ENCODE measurements at places on chromosomes 1 and 21.

DNA sequence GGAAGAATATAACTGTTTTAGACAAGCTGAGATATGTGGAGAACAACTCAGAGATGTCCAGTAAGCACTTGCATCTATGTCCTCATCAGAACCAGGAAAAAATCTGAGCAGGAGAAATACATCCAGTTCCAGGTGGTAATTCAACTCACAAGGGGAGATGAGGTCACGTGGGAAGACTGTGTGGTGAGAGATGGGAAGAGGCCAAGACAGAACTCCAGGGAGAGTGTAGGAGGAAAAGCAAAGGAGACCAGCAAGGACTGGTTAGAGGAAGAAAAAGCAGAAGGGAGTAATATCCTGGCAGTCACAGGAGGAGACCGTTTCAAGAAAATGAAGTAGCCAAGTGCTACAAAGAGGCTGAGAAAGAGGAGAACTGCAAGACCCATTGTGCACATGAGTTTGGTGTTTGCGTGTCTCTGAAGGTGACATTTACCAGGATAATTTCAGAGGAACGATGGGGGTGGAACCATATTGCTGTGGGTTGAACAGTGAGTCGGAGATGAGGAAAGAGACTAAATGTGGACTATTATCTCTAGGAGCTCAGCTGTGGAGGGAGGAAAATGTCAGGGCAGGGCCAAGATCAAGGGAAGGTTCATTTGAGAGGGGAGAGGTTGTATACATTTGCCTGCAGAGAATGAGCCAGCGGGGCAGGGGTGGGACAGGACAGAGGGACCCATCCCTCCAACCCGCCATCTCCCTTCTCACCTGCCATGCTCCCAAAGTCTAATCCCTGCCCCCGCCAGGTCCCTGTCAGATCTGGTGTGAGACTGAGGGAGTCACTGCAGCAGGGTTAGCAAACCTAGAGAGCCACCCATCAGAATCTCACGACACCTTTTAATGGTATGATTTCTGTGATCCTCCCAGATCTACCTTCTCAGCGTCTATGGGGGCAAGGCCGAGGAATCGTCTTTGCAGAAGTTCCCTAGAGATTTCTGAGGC is 24.9 kb downstream of the SUSD4 start:
- no peak for DNase-seq

DNA sequence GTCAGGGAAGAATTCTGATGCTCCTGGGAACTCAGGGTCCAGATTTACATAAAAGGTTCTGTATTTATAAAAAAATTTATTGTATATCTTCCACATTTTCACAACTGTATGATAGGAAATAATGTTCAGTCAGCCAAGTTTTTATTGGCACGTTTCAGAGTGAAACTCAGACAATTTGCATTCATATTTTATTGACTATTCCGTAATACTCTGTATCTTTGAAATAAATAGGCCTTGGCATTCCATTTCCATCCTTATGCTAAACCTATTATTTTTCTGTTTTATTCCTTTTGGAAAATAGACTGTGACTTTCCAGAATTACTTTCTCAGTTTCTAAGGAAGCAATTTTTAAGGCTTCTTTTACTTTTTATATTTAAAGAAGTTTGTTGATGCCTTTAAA is 329.0 kb downstream of the OLFM3 start:
- no peak for DNase-seq

DNA sequence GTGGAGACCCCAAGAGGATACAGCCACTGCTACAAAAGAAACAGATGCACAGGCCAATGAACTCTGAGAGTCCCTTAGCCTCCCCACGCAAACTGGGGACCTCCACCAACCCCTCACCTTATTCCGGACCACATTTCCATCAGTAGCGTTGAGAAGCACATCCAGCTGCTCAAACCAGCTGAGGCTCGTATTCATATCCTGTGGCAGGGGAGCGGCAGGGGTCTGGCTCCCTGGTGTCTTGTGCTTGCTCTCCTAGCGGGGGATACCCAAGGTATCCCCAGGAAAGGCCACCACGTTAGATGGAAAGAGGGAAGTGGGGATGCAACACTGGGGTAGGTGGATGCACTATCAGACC is 481 bp downstream of the CCDC163 start:
- no peak for DNase-seq

- DNase-seq, result peak; percentile 72
Measured at GRCh38 chr1:182054698-182055326, 6.7 kb downstream of the ZNF648 start.

DNA sequence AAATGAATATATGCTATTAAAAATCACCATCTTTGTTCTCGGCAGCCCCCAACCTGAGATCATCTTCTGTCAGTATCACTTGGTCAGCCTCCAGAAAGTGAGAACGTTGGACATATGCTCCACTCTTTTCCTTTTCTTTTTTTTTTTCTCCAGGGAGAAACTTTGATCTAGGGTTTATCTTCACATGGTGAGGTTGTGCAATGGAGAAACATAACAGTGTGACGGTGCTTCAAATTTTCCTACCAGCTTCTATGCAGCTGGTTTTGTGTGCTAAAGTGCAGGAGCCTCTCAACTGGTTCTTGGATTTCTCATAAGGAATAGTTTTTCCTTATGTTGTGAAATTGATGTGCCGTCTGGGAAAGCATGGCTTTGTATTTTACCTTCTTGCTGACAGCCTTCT is 1202.9 kb downstream of the NCAM2 start:
- no peak for DNase-seq

DNA sequence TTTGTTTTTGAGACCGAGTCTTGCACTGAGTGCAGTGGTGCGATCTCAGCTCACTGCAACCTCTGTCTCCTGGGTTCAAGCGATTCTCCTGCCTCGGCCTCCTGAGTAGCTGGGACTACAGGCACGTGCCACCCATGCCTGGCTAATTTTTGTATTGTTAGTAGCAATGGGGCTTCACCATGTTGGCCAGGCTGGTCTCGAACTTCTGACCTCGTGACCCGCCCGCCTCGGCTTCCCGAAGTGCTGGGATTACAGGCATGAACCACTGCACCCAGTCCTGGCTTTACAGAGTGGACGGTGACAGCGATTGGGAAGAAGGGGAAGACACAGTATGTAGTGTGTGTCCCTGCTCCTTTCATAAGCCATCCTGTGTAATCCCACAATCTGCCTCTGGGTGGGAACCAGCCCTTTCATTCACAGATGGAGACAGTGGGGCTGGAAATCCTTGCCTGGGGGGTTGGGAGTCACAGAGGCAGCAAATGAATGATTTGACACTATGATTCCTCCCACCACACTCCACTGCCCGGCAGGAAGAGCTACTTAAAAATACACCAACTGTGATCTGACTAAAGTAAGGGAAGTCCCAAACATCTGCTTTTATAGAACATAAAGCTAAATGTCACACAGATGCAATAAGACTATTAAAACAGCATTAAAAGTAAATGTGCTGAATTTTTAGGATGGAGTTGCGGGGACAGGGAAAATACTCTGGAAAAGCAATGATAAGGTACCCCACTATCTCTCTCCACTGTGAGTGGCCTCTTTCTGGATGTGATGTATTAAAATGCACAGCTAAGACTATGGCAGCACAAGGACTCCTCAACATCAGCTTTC is 4.5 kb downstream of the PARP1 start:
- DNase-seq, result peak; percentile 17

- DNase-seq, result no peak
Measured at GRCh38 chr1:84918726-84919336, 25.8 kb upstream of the LPAR3 start.

DNA sequence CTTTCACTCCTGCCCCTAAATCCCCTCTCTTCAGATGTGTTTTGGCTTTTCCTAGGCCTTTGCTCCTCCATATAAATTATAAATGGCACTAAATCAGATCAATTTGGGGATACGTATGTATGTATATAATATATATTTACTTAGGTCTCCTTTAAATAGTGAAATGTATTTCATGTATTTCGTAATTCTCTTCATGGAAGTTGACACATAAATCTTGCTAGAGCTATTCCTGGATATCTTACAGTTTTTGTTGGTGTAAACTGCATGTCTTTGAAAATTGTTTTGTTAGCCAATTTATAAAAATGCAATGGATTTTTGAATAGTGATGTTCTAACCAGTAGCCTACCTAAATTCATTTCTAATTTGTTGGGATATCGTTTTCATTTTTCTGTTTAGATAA is 9.0 kb downstream of the RPF1 start:
- no peak for DNase-seq

GRCh38 chr1:78146205-78146771 is 100.5 kb downstream of the GIPC2 start:
- DNase-seq, result no peak

DNA sequence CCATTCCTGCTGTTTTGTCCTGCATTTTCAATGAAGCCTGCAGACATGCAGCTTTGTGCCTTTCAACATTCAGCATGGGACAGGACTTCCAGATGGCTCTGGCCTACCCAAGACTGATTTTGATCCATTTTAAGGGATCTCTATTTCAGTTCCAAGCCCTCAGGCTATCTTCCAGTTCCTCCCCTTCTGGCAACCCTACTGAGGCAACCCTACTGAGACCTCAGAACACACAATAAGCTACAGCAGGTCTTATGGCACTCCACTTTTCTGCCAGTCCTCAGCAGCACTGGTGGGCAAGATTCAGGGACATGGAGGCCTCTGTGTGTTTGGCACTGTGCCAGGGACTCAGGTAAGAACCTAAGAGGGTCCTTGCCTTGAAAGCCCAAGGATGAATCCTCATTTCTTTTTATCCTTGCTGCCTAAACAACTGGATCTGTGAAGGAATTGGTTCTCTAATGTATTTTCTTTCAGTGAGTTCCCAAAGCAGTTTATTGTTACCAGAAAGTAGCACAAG is 50.7 kb downstream of the MAB21L3 start:
- DNase-seq, result no peak

- no peak for DNase-seq
Measured at GRCh38 chr21:42153046-42153686, 65.8 kb upstream of the ABCG1 start.

DNA sequence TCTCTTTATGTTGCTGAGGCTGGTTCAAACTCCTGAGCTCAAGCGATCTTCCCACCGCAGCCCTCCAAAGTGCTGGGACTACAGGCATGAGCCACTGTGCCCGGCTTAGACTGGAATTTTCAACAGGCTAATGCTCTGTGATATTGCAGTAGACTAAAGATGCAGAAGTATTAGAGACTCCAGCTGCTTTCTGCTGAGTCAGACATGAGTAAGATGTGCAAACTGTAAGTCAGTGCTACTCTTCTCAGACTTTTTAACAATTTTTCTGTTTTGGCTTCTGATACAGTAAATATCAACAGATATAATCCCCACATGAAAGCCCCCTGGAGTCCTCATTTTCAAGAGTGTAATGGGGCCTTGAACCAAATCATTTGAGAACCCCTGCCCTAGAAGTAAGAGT is 29.3 kb upstream of the NLRP3 start:
- no peak for DNase-seq

DNA sequence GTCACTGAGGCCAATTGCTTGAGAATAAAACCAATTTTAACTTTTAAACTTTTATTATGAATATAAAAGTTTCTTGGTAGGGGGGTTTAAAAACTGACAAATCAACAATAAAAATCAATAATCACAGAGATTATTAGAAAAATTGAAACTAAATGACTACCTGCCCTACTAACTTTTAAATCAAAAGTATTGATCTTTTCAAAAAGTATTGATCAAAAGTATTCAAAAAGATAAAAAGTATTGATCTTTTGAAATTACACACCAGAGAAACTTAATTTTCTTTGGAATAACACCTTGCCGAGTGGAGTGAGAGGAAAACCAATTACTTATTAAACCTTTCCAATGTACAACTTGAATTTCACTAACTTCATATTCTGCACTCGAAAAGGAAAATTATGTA is 2.2 kb downstream of the SLC30A1 start:
- no peak for DNase-seq

DNA sequence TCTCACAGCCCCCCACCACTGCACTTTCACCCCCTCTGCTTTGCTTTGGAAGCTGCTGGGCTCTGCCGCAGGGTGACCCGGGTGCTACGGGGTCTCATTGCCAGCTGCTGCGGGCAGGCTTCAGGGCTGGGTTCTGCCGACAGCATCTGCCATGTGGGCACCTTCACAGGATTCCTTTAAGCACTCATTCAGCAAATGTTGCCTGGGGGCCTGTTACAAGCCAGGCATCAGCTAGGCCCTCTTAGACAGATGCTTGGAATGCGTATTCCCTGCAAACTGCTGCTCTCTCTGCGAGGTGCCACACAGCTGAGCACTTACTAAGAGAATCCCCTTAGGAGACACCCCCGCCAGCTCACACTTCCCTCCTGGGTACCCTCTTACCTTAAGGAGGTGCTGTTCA is 29.2 kb downstream of the COL16A1 start:
- DNase-seq, result no peak

DNA sequence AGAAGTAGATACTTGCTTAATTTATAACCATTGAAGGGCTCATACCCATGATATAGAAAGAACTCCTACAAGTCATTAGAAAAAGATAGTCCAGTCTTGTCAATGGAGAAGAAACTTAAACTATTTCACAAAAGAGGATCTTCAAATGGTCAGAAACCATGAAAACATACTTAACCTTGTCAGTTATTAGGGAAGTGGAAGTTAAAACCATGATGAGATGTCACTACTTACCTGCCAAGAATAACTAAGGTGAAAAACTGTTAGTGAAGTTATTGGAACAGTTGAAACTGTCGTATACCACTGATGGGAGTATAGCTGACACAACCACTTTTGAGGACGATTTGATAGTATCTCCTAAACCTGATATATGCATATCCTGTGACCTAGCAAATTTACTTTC is 46.8 kb downstream of the OSBPL9 start:
- no peak for DNase-seq

GRCh38 chr1:198549866-198550265 is 9.4 kb upstream of the ATP6V1G3 start:
- no peak for DNase-seq

- DNase-seq, result peak; percentile 47
Measured at GRCh38 chr1:31739346-31739745, 24.8 kb downstream of the ADGRB2 start.

DNA sequence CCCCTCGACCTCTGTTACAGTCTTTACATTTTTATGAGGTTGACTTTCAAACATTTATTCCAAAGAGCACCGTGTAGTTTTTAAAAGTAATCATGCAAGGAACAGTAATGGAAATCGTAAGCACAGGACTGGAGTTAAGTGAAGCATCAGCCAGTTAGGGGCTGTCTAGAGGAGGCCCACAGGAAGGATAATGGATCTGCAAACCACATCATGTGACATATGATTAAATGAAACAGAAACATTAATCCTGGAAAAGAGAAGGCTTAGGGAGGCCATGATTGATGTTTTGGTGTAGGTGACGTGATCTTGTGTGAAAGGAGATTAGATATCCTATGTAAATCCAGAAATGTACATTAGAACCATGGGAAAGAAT is 25.0 kb downstream of the RGS7 start:
- DNase-seq, result no peak

GRCh38 chr1:16980473-16981268 is at the start of gene MFAP2:
MFAP2 (minus strand) TSS chr1:16980620; CDS start chr1:16978273, 2,347 bp downstream.
- DNase-seq, result peak; percentile 26

- no peak for DNase-seq
Measured at GRCh38 chr1:179016706-179017382, 8.8 kb upstream of the FAM20B start.

DNA sequence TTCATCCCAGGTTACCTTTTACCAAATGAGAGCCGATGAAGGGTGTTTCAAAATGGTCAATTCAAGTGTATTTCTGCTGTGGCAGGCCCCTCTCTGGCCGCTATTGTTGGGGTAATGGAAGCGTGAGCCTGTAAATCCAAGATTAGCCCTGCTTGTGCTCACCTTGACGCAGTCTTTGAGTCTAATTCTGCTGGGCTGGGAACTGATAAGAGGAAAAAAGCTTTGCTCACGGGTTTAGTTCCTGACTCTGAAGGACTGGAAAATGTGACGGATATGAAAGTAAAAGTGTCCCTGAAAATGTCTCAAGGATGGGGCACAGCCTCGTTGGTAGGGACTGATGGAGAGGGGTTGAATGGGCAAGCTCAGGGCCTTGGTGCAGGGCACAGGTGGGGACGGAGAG is 125.9 kb upstream of the GALNT2 start:
- no peak for DNase-seq
